Activated CD4-positive, CD25-positive, alpha-beta regulatory T cell treated with anti-CD3 and anti-CD28 coated beads, Interleukin-2, amount 50 U/mL, for 72 hours (primary cell): ENCODE measurements at places on chromosomes 3 and 15.

DNA sequence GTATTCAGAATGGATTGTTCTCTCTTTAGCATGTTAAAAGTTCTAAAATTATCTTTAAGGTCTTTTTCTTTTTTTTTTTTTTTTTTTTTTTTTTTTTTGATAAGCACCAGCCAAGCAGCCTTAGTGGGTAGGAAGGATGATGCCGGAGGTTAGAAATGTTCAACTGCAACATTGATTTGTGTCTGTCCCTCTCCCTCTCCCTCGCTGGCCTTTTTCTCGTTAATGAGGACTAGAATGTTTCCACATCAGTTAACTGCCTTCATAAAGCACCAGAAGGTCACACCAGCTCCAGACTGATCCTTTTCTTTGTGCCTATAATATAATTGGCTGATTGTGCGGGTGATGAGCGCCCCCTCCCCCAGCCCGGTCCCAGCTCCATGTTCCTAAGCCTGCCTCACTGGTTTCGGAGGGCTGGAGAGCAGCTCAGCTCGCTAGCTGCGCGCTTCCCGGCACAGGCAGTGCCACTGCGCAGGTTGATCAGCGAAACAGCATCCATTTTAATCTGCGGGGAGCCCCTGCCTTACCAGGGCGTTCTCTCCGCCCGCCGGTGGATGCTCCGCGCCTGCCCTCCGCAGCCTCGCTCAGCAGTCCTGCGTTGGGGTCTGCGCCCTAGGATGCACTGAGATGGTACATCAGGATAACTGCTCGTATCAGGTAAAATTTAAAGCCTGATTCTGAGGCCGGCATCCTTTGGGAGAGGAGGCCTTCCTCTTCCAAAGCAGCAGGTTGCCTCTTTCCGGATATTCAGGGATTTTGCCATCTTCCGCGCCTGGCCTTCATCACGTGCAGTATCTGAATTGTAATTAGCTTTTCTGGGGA, 148.9 kb upstream of the IL12A start:
- no peak for DNase-seq

DNA sequence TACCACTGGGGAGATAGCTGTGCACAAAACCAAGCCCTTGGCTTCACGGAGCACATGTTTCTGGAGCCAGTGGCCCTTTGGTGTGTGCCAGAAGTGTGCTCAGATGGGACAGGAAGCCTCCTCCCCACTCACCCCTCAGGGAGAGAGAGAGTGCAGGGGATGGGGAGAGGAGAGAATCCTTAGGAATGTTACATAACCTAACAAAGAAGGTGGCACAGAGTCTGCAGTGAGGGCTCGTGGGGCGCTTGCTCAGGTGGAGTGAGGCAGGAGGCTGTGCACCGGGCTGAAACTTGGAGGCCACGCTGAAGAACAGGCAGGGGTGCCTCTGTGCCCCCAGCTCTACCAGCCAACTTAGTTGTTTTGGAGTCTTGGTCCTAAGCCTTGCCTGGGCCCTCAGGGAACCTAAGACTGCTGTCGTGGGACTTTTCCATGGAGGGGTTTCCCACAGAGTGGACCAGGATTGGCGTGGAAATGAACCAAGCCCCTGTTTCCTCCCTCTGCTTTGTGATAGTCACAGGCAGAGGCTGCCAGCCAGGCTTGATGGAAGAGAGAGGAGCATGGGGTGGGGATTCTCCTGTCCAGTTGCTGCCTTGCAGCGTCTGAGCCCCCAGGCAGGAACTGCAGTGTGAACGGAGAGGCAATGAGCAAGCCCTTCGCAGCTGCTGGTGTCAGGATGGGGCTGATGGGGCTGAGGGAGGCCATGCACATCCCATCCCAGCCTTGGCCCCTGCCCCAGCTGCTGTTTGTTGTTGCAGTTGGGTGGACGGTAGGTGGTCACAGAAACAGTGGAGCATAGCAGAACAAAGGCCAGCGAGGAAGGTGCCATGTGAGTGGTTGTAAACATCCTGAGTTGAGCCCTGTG, 32.7 kb downstream of the PDIA5 start:
- DNase-seq: no peak

- DNase-seq: no peak
These were observed 158.7 kb upstream of the SPRED1 start for GRCh38 chr15:38093931-38094330.

DNA sequence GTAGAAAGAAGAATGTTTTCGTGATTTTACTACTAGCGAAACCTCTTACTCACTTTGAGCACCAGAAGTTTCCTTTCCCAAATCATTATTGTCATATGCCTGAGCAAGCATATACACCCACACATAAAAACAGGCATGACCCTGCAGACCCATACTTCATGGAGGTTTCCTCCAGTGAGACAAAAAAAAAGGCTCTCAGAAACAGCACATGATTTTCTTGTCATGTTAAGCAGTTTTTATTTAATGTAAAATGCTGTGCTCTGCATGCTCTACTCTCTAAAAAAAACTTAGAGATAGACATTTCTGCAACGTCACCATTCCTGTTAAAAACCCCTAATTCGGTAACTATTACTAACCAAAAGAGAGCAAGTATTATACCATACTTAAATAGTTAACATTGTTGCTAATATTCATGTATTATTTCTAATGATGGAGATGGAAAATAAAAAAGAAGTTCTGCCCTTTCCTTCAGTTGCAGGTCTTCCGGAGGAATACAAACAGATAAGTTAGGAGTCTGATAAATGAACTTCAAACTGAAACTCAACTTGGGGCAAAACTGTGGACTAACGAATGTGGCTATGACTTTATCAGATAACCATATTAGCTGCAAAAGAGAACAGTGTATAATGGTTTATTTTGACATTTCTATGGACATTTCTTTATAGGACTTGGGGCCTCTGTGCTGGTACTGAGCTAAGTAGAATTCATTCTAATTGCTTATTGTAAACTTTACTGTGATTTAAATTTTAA, 15.9 kb downstream of the CD200R1 start:
- DNase-seq: no peak

- no peak for DNase-seq
These were observed 56.9 kb downstream of the SLC9A9 start for GRCh38 chr3:143791386-143791785.

- no peak for DNase-seq
These were observed 14.3 kb downstream of the AKAP13 start for GRCh38 chr15:85394554-85395333.

DNA sequence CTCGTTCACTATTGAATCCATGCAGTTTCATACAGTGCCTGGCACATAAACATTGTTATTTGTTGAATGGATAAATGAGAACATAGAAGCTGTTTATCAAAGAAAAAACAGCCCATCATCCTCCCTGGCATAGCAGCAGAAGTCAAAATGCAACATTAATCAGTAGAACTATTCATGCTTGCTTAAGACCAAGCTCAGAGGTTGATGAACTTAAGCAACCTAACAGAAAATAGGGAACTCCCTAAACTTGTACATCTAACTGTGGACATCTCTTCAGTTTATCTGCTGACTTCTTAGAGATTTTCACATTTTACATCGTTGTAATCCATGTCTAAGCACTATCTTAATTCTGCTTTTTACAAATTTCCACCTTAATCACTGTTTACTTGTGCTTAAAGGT, 29.2 kb downstream of the SENP8 start:
- no peak for DNase-seq

DNA sequence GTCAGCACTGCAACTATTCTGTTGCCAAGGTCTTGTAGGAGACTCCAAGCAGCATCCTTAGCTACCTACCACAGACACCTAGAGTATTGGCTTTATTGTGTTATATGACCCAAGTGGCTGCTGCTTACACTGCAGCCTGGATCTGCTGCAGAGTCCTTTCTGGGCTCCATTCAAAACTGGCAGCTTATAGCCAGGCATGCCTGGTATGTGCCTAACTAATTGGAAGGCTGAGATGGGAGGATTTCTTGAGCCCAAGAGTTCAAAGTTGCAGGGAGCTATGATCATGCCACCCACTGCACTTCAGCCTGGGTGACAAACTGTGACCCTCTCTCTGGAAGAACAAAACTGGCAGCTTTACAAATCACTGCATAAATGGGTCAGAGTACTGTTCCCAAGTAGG, 8.6 kb downstream of the NDUFB4 start:
- no peak for DNase-seq

- DNase-seq: no peak
These were observed 66.4 kb upstream of the GOLIM4 start for GRCh38 chr3:168162172-168162571.

GRCh38 chr15:68833700-68834331, 13.1 kb upstream of the ANP32A start:
- DNase-seq: no peak

DNA sequence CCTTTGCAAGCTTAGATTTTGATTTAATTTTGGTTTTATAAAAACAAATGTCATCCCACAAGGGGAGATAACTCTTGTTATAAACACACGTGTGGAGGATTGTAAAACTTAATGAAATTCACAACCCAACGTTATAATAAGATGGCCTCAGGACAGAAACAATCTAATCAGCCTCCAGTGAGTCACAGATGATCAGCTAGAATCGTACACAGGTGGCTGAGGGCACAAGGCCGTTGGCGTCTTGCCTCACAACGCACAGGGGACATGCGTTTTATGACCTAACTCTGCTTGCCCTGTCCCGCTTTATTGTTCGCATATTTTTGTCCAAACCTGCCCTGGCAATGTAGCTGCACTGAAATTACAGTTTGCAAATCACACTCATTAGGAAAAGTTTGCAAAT, 121.9 kb upstream of the PDZRN3 start:
- DNase-seq: no peak

GRCh38 chr3:71776538-71776937, 8.4 kb downstream of the PROK2 start:
- no peak for DNase-seq

GRCh38 chr15:55917881-55918296, 75.5 kb downstream of the NEDD4 start:
- DNase-seq: no peak

DNA sequence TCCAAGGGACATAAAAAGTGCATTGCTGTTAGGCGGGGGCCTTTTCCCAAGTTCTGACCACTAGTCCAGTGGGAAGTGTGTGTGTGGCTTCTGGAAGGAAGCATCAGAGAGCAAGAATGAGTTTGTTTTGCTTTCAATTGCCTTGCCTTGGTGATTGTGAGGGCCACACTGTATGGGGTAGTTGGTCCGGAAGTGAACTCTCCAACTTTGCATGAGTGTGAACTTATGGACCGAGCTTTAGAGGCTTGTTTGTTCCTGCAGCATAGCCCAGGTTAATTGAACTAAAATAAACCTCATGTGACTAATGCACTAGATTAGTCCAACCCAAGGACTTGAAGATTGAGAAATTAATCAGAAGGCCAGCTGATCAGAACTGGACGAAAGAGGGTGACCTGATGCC, 171.7 kb downstream of the NR2F2 start:
- DNase-seq: no peak

- DNase-seq: no peak
These were observed 424.1 kb downstream of the RSL24D1 start for GRCh38 chr15:54772663-54773062.

DNA sequence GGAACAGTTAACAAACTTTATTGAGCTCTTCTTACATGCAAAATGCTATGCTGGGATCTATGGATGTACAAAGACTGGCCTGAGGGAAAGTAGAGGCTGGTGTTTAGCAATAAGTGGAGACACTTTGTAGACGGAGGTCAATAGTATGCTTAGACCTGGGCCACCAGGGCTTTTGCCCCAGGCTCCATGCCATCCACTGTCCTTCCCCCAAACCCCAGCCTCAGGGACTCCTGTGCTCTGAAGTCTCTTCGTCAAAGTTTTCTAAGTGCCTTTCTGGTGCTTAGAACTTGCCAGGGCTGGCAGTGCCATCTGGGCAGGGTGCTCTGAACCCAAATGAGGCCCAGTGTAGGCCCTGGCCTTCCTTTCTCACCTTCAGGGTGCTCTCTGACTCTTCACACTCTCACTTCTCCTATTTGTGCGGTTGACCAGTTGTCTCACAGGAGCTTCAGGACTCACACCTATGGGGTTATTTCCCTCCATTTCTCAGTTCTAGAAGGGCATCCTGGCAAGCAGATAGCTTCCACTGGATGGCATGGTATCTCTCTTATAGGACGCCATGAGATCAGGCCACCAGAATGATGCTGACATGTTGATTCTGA, 21.8 kb upstream of the KCNAB1 start:
- no peak for DNase-seq

- no peak for DNase-seq
These were observed 49.2 kb upstream of the CTSH start for GRCh38 chr15:78993931-78994530.

GRCh38 chr3:134931045-134931785, 136.2 kb downstream of the EPHB1 start:
- no peak for DNase-seq

GRCh38 chr3:136995652-136996051, 37.9 kb downstream of the IL20RB start:
- DNase-seq: no peak

GRCh38 chr3:190722181-190722905, 140.2 kb downstream of the GMNC start:
- DNase-seq: no peak
